ENCODE measurements at places on chromosomes 6 and 20.

DNA sequence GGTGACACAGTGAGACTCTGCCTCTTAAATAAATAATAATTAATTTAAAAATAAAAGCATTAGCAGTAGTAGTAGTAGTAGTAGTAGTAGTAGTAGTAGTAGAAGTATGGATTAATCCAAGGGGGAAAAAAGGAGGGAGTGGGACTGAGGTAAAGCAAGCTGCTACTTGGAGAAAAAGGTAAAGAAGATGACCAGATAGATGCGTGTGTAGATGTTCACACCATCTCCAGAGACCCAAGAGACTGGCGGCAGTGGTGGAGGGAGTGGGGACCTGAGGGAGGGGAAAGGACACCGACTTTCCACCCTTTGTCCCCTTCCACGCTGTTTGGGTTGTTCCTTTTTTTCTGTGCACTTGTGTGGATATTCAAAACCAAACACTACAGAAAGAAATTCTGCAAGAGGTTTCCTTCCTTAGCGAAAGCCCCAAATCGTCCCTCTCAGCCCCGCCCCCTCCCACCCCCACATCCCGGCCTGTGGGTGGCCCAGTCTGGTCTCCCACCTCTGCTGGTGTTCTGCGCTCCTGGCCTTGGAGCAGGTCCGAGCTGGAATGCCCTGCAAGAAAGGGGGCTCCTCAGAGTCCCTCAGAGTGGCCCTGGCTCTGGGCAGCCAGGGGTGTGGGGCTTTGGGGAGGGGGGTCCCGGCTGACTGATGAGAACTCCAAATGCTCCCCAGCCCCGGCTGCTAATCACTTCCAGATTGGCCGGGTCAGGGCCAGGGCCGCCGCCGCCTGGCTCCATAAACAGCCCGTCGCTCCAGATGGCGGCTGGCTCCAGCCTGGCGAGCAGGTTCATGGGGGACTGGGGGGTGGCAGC, 60.2 kb downstream of the UBE2V1 start:
- no peak for DNase-seq

DNA sequence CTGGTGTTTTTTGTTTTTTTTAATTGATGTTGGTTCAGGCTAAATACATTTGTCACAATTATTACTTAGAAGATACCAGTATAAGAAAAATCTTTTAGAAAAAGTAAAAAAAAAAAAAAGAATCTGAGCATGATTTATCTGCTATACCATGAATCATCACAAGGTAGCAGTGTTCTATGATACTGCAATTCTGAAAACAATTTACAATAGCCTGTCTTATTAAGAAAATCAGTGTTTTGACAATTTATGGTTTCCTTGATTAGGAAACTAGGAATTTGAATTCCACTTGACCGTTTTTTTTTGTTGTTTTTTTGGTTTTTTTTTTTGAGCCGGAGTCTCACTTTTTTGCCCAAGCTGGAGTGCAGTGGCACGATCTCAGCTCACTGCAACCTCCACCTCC, 9.3 kb upstream of the MAK start:
- no peak for DNase-seq

- no peak for DNase-seq
These were observed 25.3 kb upstream of the SIM1 start for GRCh38 chr6:100490065-100490464.

- DNase-seq: no peak
These were observed 64.4 kb upstream of the FUCA2 start for GRCh38 chr6:143575901-143576426.

DNA sequence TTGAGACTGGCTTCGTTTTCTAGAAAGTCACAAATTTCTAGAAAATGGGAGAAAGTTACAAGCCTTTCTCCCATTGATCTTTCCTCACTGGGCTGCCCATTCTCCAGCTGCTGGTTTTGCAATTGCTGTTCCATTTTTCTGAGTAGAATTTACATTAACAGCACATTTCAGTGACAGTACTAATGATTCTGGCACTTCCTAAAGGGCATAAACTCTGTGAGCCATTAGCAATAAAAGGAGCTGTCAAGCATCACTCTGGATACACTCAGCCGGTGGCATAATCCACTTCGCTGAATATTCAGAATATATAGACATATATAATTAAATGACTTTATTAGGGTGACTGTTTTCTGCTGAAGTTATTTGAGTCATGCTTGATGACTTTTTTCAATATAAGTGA, 6.7 kb upstream of the SSTR4 start:
- DNase-seq: no peak
